ENCODE measurements at places on chromosomes 3 and 15.

DNA sequence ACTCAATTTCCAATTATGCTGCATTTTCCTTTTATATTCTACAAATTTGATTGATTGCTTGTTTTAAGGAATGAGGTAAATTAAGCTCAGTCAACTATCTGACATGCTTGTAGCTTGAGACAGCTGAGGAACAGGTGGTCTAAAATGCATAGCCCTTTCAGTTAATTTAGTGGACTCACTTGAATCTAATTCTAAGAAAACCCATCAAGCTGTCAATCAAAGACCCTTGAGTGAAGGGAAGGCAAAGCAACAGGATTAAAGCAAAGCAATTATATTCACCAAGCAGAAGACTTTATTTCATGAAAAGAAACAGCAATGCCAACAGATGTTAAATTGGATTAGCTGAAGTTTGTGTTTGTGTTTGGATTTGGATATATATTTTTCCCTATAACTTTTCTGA, 228.5 kb downstream of the ARPP21 start:
- DNase-seq: no peak

DNA sequence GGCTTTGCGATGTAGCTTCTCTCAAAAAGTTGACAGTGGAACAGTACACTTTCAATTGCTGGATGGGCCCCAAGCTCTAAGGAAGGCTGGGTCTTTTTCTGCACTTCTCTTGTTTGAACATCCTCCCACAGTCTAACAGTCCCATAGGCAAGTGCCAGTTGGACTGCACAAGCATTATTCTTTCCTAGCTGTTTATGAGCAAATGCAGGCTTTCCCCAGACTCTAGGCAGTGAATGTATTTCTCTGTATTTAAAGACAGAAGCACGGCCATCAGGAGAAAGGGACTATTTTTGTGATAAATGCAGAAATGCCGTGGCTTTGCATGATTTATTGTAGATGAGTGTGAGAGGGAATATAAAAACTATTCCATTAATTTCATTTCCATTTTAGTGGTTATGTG, 539.3 kb upstream of the LMCD1 start:
- no peak for DNase-seq

- no peak for DNase-seq
These were observed 35.2 kb downstream of the GOLGA6L2 start for GRCh38 chr15:23411841-23412240.

DNA sequence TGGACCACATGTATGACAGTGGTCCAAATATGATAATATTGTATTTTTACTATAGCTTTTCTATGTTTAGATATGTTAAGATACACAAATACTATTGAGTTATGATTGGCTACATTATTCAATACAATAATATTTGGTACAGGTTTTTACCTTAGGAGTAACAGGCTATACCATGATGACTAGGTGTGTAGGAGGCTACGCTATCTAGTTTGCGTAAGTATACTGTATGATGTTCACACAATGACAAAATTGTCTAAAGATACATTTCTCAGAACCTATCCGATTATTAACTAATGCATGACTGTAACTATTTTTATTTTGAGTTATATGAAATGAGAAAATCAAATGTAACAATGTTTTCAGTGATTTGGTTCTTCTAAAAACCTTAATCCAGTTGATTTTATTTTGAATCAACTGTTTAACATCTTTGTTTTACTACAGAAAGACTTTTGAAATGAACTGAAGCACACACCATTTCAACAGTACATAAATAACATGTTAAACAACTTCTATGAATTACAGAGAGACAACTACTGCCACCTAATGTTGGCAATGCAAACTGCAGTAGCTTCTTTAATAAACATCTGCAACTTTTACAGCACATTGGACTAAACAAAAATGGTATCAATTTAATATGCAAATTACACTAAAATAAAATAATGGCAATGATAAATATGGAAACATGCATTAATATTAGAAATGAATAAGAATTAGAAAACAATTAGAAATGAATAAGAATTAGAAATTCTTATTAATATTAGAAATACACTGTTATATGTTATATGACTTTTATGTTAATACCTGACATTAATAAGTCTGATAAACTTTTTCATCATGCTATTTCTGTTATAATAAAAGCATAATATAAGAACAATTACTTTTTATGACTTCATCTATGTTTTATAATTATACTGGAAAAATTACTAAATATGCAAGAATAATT, 255.7 kb downstream of the MBNL1 start:
- no peak for DNase-seq

GRCh38 chr15:99137111-99137546, 32.2 kb downstream of the SYNM start:
- no peak for DNase-seq

DNA sequence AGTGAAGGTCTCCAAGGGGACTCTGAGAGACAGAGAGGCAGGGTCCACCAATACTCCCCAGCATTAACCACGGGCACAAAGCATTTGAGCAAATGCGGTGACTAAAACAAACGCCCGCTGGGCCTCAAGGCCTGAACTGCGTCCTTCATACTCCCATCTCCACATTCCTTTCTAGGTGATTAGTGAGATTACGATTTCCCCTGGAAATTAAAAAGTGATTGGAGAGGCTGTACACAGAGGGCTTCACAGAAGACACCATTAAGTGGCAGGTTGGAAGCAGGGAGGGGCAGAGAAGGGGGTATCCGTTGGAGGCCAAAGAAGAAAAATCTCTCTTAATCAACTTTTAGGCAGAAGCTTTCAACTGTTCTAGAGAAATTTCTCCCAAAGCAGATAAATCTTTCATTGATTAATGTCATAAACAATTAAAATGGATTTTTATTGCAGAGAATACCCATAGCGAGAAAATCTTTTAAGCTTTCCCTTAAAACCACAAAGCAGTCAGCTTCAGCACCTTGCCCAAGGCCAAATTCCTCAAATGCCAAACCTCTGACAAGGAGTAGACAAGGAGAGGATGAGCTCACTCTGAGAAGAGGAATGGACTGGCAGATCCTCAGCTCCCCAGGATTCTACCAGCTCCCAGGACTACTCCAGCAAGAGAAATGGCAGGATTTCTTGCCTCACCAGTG, 38.2 kb downstream of the MB21D2 start:
- DNase-seq: no peak

- DNase-seq: no peak
These were observed 203.9 kb downstream of the MINAR1 start for GRCh38 chr15:79635897-79636561.

DNA sequence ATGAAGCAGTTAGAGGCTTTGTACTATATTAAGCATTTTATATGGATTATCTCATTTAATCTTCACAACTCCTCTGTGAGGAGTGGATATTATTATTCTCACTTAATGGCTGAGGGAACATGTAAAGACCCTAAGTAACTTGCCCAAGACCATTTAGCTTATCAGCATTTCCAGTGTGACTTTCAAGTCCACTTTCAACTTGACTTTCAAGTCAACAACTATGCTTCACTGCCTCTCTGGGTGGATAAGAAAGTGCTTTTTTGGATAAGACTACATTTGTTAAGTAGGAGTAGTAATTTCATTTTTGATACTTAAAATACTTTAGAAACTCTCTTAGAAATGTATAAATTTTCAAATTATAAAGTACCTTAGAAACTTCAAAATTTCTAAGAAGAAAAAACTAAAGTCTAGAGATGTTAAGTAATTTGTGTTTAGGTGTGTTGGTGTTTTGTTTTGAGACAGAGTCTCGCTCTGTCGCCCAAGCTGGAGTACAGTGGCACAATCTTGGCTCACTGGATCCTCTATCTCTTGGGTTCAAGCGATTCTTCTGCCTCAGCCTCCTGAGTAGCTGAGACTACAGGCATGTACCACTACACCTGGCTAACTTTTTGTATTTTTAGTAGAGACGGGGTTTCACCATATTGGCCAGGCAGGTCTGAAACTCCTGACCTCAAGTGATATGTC, 71.8 kb downstream of the MINDY2 start:
- no peak for DNase-seq

- peak; percentile 23 for DNase-seq
These were observed 4.6 kb downstream of the STIMATE start for GRCh38 chr3:52892625-52893311.

- DNase-seq: no peak
These were observed 4.6 kb downstream of the SPCS1 start for GRCh38 chr3:52710512-52710911.

DNA sequence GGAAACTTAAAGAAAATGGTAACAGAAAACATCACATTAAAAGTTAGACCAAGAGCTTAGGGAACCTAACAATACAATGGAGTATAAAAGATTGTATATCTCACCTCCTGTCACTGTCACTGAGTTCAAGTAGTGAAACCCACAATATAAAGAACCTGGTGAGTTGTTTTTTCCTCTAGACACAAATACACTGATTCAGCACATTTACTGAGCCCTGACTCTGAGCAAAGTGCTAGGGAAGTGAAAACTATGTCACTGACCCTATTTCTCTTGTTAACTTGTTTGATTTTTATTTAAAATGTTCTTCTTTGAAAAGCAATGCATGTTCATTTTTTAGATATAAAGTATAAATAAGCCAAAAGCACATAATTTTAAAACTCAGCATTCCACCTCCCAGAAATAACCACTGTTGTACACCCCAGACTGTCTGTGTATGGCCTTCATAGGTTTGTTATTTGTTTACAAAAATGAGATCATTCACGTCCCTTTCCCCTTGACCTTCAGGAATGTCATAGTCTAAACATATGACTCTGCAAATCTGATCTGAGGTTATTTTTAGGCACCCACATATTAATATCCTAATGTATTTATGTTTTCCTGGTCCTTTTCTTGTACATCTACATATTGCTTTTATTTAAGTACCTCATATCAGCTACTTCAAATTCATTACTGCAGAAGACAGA, 69.2 kb upstream of the CSTA start:
- no peak for DNase-seq

- no peak for DNase-seq
These were observed 61.8 kb downstream of the PCCB start for GRCh38 chr3:136311968-136312367.

- no peak for DNase-seq
These were observed 7.4 kb upstream of the MBNL1 start for GRCh38 chr3:152261329-152261728.

- no peak for DNase-seq
These were observed 22.7 kb downstream of the CPEB1 start for GRCh38 chr15:82624438-82624837.

GRCh38 chr3:18635215-18635614, 210.1 kb upstream of the SATB1 start:
- DNase-seq: no peak

- peak; percentile 71 for DNase-seq
These were observed 54.3 kb downstream of the OXNAD1 start for GRCh38 chr3:16319307-16319706.

GRCh38 chr3:46462511-46462910, 2.2 kb downstream of the LTF start:
- no peak for DNase-seq

DNA sequence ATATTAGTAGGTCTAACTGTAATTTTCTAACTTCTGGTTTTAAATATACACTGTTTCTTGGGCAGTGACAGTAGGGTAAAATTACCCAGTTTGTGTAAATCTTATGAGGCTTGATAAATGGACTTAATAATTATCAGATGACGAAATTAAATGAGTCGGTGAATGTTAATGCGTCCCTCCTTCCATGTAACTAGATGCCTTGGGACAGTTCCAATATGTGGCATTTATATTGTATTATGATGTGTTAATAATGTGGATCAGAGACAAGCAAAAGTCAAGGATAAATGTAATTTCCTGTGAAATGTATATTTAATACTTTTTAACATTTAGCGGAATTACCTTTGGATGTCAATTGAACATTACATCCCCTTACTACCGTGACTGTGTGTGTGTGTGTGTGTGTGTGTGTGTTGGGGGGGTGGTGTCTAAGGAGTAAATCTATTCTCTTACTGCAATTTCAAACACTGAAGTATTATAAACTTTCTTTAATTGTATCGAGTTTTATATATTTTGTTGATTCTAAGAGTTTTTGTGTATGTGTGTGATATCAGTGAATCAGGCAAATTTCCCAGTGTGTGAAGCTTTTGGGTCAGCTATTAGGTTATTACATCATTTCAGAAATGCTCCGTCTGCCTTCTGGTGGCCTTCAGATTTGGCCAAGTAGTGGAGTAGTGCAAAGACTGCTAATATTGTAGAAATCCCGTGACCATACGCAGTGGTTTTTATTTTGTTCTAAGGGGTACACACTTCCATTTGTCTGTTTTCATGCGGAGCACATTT, 50.1 kb downstream of the CNTN4 start:
- no peak for DNase-seq

GRCh38 chr3:86985181-86985826, 5.6 kb downstream of the VGLL3 start:
- DNase-seq: no peak

- DNase-seq: no peak
These were observed 44.8 kb upstream of the UBE2E1 start for GRCh38 chr3:23760871-23761373.

DNA sequence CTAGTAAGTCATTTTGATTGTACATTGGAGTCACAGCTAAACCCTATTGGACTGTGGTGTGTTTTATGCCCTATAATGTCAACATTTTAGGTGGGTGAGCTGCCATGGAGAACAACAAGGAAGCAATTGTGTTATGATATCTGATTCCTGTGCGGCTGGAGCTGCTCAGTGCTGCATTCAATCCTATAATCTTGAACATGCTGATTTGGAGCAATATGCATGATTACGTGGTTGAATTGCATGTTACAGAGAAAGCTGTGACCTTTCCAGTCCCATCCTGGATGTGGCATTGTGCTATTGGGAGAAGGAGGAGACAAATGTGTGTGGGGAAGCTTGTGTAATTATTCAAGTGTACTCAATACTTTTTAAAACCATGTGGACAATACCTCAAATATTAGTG, 20.1 kb upstream of the C3orf49 start:
- DNase-seq: no peak

GRCh38 chr3:143822798-143823197, 25.5 kb downstream of the SLC9A9 start:
- DNase-seq: no peak

- DNase-seq: no peak
These were observed 1093.6 kb upstream of the ALCAM start for GRCh38 chr3:104273046-104273649.

All from activated CD4-positive, alpha-beta T cell treated with anti-CD3 and anti-CD28 coated beads for 1 hour (primary cell).